Suppressor macrophage treated with lipopolysaccharide for 1 hour (primary cell): ENCODE measurements at places on chromosomes 13 and 19.

DNA sequence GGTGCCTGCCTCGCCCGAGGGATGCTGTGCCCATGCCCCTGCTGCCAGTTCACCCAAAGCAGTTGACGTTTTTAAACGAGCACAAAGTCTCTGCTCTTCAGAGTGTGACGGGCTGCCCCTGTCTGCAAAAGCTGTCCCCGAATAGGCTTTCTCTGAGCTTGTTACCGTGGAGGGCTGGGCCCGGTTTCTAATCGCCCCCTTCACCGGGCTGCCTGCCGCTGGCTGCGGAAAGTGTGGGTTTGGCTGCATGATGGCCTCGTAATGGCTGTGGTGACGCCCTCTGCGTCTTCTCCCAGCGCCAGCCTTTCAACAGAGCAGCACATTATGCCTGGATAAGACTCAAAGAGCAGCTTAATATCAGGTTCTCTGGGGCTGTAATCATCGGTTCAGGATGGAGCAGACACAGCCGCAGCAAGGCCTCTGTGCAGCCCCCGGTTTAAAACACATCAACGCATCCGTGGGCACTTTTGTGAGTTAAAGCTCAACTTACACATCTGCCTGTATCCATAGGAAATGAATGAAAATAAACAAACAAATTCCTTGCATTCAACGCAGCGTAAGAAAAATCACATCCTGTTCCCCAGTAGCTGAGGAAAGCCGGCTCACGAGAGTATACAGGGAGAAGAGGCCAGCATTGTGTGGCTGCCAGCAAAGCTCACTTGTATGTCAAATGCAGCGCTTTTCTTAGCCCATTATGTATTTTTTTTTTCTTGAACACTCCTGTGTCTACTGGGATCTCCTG is 166.4 kb upstream of the SOX1 start:
- DNase-seq = no peak

DNA sequence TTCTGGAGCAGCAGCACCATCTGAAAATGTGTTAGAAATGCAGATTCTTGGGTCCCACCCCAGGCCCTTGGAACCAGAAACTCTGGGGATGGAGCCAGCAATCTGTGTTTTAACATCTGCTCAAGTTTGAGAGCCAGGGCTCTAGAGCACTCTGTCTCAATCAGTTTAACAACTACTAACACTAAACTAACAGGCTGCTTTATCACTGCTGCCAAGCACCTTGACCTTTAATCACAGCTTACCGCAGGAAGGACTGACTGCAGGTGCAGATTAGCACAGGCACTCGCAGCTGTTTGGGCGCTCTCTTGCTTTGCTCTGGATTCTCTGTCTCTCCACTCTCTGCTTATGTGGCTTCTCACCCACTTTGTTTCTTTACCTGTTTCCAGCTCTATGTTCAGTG is 163.5 kb downstream of the MTUS2 start:
- DNase-seq = no peak

DNA sequence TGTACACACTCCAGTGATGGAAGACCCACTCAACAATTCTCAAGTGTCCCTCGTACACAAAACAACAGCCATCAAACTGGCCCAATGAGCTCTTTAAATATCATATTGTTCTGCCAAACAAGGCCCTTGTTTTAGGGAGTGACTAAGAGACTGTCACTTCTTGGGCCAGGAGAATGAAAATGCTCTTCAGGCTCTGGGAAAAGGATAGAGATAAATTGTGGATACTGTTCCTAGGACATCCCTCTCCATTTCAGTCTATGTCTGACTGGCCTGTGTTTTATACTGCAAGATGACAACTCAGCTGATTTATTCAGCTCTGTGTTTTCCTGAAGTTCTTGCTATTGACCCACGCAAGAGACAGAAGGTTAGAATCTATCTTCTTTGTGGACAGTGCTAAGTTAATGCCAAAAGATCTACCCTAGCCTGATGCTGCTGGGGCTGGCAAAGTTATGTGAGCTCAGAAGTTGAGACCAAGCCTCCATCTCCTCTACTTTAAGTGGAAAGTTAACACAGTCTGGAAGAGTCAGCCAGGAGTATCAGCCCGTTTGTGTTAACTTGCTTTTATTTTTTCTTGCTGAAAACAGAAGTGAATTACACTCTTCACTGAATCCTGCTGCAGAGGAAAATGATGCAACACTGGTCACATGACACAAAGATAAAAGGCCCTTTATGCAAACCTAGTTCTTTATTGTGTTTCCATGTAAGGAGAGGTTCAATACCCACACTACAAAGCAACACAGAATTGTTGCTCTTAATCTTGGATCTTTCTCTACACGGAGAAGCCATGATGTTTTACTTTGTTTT is 14.6 kb downstream of the FRY start:
- DNase-seq = peak; percentile 79

DNA sequence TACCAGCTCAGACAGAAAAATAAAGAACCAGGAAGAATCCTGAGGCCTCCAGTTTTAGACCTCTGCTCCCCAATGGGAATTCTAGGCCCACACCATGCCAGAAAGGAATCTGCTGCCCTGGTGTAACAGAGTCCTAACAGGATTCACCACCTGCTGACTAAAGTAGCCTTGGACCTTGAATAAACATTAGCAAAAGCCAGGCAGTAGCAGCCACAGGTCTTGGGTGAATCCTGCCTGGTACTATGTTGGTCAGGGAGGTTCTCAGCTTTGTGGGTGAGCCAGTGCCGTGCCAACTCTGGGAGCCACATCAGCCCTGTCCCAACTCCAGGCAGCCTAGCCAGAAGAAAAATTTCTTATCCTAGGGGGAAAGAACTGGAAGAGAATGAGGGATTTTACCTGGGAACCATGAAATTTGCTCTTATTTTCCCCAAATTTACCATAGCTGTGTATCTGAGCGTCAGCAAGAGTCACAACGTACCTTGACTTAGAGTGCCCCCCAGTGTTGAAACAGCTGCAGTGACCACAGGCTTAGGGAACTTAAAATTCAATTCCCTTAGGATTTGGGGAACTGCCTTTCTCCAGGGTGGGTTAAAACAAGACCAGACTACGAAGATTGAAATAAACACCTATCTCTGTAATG is 1895.6 kb upstream of the PRR20A start:
- no peak for DNase-seq

DNA sequence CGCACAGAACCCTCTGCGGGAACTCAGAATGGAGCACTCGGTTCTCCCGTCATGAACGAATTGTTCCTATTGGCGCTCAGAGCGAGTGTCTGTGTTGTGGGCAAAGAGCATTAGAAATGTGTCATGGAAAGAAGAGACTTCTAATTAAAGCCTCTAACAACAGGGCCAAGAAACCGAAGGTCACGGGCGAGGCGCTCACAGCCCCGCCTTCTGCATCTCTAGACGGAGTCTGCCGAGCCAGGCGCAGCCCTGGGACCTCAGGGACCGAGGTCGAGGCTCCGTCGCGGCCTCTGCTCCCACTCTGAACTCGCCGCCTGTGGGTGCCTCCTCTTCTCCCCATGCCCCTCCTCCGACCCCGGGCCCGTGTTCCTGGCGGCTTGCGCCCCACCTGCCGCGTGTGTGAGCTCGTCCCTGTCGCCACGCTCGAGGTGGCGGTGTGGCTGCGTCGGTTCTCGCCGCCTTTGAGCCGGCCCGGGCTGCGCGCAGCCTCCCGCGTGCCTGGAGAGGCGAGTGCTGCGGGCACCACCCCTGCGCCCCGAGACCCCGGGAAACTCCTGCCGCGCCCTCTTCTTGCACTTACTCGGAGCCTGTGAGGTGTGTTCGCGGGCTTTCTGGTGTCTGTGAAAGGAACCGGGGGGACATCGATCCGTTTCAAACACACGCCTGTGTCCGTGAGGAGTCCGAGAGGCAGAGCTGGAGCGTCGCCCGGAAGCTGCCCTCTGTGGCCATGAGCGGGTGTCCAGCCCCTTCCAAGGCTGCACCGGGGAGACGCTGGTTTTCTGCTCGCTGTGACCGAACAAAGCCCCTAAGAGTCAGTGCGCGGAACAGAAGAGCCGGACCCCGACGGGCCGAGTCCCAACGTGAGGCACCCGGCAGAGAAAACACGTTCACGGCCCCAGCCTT is 45.4 kb upstream of the SPACA7 start:
- no peak for DNase-seq

DNA sequence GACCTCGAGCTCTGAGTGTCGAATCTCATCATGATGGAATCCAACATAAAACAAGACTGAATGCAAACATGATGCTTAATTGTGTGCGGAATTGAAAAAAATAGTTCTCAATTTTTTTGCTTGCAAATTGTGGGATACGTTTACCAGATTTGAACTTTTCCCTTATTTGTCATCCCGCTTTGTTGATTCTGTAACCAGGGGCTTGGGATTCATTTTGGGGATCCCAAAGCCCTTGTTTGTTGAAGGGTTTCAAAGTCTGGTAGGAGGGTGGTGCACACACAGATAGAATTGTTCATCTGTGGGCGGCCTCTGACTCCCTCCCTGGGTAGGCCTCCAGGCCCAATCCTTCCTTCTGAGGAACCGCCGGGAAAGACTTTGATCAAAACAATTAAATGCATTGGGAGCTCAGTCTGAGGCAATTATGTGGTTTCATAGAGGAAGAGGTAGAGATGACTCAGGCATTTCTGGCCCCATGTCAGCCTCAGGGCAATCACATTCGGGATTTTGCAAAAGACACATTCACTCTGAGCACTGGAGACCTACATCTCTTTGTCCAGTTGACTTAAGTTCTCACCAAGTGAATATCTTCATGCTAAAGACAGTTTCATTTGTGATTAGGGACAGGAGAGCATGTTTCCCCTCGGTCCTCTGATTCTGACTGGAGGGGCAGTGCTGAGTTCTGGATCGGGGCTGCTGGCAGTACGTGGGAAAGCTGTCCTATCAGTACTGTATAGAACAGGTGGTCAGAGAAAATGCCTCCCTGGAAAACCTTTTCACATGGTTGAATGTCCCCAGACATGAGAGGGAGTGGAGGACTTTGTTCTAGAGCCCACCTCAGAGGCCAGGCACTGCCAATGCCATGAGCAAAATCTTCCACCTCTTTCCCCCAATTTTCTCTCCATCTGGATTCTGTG is 27.8 kb upstream of the IGFL4 start:
- peak; percentile 78 for DNase-seq

GRCh38 chr19:53980539-53981375 is 10.7 kb upstream of the CACNG6 start:
- peak; percentile 23 for DNase-seq

DNA sequence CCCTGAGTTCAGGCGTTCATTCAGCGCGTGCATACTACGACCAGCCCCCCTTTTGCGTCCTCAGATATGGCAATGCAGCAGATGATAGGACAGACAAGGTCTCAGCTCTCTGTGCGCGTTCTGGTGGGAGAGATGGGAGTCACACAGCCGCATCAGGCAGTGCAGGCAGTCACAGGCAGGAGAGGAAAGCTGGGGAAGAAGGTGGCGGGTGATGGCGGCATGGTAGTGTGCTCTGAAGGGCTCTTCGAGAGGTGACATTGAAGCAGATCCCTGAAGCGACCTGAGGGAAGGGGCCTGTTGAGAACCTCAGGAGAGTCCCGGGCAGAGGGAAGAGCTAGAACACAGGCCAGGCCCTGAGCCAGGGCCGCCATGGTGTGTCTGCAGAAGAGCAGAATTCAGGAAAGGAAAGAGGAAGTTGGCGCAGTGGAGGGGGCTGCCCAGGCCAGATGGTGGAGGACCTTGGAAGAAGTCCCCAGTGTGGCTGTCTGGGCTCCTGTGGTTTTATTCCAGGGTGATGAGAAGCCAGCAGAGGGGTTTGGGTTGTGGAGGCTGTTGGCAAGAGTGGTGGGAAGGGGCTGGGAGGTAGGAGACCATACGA is 3.5 kb downstream of the USF2 start:
- peak; percentile 83 for DNase-seq

DNA sequence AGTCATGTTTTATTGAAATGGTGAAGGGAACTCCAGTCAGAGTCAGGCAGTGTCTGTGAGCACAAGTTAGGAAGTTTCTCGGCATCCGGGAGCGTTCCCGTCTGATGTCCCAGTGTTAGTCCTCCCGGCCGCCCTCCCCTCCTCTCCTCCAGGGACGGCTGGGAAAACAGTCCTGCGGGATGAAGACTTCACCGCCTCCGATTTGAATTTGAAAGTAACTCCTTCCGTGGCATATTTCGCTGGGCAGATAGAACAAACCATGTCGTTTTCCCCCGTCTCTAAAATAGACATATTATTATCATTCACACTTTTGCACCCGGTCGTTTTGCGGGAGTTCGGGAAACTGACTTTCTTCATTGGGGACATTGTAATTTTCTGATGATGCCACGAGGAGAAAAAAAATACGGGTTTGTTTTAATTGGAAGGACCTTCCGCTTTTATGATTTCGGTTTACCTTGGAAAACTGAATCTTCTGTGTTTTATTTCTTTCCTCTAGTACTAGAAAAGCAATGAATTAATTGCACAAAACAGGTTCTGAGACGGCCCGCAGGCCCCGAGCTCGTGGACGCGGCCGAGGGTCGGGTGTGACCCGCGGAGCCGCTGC is 76.6 kb downstream of the ZIC5 start:
- no peak for DNase-seq

DNA sequence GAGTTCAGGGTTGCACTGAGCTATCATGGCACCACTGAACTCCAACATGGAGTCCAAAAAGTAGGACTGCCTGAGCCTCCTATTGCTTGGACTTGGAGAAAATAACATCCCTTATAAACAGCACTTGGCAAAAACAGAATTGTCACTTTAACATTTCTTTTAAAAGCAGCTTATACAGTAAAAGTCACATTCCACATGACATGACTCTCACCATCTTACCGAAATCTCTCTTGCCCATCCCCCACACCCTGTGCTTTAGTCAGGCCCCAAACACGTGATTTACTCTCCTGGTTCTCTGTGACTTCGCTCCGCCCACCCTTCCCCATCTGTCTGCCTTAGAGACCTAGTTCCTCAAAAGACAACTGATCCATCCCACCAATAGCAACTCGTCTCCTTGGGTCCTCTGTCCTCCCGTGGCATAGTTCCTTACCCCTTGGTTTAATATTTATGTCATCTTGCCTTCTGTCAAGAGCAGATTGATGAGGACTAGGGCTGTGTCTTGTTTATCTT is 4.6 kb downstream of the SAFB start:
- DNase-seq = peak; percentile 96

DNA sequence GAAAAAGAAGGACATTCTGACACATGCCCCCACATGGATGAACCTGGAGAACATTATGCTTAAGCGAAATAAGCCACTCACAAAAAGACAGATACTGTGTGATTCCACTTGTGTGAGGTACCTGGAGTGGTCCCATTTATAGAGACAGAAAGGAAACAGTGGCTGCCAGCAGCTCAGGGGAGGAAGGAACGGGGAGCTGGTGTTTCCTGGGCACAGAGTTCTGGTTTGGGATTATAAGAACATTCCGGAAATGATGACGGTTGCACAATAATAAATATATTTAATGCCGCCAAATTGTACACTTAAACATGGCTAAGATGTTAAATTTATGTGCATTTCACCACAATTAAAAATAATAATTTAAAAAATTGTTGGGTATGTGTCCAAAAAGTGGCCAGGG is 33.0 kb downstream of the SERP2 start:
- DNase-seq = no peak

DNA sequence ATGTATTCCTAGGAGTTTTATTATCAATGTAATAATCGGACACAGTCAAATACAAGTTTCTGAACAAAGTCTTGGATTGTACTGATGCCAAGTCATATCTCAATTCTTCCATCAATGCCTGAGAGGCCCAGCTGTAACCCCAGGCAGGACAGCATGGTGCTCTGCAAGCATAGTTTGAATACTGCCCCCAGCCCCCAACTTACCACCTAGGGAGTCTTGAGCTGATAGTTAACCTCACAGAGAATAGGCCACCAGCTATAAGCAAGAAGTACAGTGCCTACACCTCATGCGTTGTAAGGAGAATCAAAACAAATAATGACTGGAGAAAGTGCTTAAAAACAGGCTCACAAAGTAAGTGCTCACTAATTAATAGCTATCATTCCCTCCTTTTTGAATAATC is 2.7 kb downstream of the PROSER1 start:
- no peak for DNase-seq

- DNase-seq = no peak
These were observed 31.8 kb downstream of the ZNF787 start for GRCh38 chr19:56089344-56089743.

- DNase-seq = no peak
These were observed 27.0 kb downstream of the POMP start for GRCh38 chr13:28685892-28686291.
